ENCODE measurements at places on chromosomes 13 and 19.

- DNase-seq = no peak
These were observed 18.2 kb downstream of the EFNB2 start for GRCh38 chr13:106517109-106517847.

DNA sequence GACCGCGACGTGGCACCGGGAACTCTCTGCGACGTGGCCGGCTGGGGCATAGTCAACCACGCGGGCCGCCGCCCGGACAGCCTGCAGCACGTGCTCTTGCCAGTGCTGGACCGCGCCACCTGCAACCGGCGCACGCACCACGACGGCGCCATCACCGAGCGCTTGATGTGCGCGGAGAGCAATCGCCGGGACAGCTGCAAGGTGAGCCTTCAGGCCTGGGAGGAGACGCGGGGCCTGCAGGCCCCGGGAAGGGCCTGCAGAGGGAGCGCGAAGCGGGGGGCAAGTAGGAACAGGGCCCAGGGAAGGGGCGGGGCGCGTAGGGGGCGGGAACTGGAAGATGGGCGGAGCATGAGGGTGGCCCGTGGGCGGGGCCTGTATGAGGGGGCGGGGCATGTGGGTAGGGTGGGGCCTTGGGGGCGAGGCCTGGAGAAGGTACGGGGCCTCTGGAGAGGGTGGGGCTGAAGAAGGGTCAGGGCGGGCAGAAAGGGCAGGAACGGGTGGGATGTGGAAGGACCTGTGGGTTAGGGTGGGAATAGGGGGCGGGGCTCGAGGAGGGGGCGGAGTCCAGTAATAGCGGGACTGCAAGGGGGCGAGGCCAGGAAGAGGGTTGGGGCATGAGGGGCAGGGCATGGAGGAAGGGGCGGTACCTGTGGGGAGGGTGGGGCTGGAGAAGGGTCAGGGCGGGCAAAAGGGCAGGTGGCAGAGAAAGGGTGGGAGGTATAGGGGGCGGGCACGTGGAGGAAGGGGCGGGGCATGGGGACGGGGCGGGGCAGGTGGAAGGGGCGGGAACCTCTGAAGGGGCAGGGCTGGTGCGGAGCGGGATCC, 2.5 kb downstream of the CFD start:
- no peak for DNase-seq

- no peak for DNase-seq
These were observed 818 bp upstream of the SLITRK1 start for GRCh38 chr13:83883061-83883523.

DNA sequence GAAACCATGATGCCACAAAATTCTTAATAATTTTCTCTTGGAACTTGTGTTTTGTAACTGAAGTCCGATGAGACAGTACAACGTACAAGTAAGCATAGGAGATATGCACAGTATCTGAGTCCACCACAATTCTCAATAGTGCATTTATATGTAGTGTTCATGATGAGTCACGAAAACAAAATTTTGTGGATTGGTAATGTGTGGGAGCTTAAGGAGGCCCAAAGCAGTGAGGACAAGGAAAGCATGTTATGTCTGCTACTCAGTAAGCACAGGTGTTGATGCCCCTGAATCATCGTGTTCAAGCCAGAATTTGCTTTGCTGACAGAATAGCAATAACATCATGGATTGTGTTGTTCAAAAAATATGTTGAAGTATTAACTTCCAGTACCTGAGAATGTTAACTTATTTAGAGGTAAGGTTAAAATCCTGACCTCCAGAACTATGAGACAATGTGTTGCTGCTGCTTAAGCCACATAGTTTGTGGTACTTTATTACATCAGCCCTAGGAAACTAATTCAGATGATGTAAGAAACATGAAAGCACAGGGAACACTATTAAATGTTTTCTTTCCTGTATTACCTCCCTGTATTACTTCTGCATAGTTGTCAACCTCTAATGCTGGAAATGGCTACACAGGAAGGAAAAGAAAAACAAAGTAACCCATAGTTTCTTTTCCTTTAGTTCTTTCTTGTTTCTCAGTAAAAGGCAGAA, 201.3 kb downstream of the SLITRK6 start:
- no peak for DNase-seq
